Nephron progenitor cell (in vitro differentiated cells): ENCODE measurements at places on chromosomes 2 and 18.

DNA sequence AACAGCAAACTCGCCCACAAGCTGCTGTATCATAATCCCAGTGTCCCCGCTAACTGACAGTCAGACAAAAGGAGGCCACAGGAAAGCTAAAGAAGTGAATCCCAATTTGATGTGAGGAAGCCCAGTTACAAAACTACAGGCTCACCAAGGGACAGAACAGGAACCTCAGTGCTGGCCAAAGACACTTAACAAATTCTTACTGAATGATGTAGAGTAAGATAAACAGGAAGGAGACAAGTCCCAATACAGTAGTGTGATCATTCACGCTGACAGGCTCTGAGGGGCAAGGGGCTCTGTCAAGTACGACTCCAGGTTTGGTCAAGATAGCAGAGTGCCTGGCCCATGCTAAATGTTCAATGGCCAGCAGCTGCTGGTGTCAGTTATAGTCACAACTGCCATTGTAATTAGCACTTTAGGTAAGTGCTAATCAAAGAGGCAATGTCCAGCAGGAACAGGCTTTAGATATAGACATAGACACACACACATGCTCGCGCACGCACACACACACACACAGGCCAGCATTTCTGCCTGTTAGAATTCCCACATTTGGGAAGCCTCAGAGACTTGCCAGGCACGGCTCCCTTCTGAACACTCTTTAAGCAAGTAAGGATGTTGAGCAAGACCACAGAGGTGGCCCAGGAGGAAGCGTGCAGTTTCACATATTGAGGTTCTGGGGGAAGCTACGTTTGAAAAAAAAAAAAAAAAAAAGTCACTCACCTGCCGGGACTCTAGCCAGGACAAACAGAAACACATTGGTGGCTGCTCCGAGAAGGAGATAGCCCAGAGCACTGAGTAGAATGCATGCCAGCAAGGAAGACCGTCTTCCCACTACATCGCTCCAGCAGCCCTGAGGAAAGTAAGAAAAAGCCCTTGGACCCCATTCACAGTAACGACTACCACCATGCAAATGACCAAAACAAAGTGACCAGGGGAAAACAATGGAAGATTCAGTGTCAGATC lies 35.4 kb upstream of the TMEM182 start:
- DNase-seq, result no peak

DNA sequence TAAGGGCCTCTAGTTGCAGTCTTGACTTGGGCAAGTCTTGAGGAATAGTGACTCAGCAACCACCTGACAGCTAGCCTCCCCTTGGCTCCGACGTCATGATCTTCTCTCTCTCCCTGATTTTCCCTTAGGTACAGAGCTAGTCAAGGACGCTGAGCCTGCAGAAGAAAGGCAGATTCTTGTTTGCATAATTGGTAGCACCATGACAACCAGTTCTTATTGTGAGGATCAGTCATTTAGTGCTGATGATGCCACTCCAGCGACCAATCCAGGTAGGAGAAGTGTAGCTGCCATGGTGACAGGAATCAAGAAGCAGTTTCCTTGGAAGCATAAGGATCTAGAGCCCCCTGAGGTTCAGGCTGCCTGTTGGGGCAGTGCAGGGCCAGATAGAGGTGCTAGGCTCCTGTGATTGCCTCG lies 2.8 kb upstream of the RESP18 start:
- DNase-seq, result no peak

DNA sequence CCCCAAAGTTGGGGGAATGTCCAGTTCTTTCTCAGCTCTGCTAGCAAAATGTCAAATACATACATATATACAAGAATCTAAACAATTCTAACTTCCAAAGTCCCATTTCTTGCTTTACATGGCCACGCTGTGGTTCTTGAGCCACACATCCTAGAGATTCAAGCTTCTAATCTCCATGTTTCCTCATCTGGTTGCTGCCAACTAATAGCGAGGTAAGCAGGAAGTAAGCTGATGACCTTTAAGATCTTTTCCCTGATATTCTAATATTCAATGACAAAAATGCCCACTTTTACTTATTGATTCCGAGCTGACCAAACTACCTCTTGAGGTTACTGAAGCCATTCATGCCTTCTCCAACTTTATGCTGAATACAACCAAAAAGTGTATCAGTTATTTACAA lies 3.3 kb downstream of the VPS54 start:
- no peak for DNase-seq

DNA sequence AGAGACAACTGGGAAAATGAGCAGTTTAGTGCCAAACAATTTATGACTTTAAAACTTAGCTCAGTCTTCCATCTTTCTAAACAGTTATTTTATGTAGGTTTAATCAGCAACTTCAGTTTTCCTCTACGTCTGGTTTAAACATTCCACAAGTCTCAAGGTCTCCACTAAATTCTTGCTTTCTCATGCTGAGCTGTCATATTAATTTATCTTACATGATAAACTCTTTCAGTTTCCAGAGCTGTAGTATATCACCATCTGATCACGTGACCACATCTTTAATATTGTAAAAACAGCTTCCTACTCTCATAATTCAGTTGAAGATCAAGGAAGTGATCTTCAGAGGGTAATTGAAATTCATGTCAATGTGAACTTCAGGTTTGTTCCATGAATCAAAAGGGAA lies 158.6 kb downstream of the ZNF804A start:
- no peak for DNase-seq

DNA sequence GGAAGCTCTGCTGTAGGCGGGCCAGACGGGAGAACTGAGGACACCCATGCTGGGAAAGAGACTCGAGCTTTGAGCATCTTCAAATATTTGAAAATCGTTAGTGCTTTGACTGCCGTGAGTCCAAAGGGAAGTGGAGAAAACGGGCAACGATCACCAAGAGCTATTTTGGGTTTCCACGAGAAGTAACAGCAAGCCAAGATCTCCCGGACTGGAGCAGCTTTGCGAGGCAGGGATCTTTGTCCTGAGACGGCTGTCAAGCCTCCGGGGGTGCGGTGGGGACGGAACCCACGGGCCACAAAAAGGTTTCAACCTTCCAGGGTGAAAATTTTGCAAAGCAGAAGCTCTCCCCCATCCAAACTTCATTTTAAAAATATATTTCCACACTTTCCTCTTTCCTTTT lies 195.8 kb downstream of the NDUFA10 start:
- DNase-seq, result no peak

DNA sequence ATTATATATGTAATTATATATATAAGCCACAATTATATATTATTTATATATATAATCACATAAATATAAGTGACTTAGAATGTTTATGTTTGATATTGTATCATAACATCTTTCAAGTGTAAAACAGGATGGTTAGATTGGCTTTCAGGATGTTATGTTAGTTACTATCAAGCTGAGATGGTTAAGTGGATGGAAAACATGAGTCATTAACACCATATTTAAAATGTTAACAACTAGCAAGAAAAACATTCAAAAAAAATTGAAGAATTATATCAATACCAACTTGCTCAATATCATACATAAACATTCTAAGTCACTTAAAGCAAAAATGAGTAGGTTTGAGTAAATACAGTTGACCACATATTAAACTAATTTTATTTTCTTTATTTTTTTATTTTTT lies 21.8 kb upstream of the RAB27B start:
- DNase-seq, result no peak

DNA sequence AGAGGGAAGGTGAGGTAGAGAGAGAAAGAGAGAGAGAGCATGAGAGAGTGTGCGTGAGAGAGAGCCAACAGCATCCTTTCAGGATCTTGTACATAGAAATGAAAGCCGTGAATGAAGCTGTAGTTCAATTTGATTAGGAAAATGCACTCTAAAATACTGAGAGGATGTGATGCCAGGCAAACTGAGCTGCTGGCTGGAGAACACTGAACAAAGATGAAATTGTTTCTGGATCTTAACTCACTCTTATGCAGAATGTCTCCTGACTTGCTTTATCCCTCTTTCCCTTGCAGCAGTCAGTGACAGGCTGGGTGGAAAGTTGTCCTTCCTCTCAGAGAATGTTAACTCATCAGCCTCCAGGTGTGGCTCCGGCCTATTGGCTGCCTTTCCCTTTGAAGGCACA lies 10.7 kb downstream of the LYPD1 start:
- no peak for DNase-seq
